ENCODE measurements at places on chromosomes 12 and 14.

- DNase-seq = no peak
Measured at GRCh38 chr12:68622250-68622649, 11.6 kb downstream of the RAP1B start.

DNA sequence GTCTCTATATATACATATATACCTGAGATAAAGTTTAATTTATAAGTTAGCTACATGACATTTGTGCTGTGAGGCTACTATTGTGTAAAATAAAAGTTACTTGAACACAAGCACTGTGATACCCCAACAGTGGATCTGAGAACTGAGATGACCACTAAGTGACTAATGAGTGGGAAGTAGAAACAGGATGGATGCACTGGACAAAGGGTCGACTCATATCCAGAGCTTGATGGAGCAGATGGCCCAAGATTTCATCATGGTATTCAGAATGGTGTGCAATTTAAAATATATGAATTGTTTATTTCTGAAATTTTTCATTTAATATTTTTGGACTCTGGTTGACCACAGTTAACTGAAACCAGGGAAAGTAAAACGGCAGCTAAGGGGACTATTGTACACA, 908.6 kb upstream of the MDGA2 start:
- DNase-seq = no peak

DNA sequence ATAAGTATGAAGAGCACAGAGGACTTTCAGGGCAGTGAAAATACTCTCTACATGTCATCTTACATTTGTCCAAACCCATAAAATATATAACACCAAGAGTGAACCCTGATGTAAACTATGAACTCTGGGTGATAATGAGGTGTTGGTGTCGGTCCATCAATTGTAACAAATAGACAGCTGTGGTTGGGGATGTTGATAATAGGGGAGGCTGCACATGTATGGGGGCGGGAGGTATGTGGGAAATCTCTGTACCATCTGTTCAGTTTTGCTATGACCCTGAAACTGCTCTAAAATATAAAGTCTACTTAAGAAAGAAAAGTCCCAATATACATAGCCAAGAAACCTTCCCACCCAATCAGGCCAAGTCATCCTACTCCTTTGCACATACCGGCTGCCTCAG, 88.5 kb downstream of the GPR135 start:
- no peak for DNase-seq

- no peak for DNase-seq
Measured at GRCh38 chr12:57545809-57546437, 1.1 kb downstream of the DCTN2 start.

- DNase-seq = no peak
Measured at GRCh38 chr12:132717531-132718387, 7.1 kb downstream of the PGAM5 start.

DNA sequence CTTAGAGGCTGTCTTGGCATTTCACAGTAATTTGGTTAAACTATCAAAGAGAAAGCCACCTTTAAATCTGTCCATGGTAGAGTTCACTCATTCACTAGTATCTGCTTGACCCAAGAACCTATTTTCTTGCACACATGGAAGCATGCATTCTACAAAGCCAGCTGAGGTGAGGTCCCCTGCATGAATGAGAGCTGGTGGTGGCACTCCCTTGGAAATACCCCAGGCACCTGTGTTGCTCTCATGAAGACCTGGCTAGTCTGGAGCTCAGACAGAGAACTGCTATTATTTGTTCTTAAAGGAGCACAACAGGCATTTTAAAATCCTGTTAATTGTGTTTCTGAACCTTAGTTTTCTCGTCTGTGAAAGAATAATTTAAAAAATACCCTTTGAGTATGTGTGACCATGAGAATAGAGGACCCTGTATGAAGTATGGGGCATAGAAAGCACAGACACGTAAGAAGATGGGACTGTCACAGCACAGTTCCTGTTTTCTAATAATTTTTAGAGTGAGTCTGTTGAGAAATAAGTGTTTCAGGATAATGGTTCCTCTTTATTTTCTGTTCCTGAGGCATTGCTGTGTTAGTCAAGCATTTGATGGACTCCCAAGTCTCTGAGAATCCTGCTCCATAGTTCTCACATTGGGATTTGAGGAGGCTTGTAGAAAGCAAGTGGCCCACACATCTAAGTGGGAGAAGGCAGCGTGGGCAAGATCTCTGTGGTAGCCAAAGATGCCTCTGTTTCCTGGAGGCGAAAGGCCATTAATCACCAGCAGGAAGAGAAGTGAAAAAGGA, 10.9 kb downstream of the RGS6 start:
- DNase-seq = no peak

GRCh38 chr12:58728397-58728796, 191.9 kb downstream of the LRIG3 start:
- no peak for DNase-seq

DNA sequence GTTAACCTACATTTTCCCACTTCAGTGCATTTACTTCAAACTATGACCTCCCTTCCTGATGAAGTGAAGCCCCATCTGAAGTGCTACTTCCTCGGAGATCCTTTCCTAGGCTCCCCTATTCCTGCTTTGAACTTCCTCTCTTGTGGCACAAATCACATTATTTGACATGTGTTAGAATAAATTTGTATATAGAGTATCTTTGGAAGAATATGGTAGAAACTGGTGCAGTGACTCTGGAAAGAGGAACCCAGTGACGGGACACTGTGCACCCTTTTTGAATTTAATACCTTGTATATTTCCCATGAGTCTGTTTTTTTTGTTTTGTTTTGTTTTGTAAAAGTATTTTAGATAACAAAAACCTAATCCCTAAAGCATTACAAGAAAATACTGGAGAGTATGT, 66.4 kb upstream of the SRSF5 start:
- DNase-seq = no peak

- DNase-seq = no peak
Measured at GRCh38 chr12:31412292-31412801, 86.4 kb upstream of the SINHCAF start.

DNA sequence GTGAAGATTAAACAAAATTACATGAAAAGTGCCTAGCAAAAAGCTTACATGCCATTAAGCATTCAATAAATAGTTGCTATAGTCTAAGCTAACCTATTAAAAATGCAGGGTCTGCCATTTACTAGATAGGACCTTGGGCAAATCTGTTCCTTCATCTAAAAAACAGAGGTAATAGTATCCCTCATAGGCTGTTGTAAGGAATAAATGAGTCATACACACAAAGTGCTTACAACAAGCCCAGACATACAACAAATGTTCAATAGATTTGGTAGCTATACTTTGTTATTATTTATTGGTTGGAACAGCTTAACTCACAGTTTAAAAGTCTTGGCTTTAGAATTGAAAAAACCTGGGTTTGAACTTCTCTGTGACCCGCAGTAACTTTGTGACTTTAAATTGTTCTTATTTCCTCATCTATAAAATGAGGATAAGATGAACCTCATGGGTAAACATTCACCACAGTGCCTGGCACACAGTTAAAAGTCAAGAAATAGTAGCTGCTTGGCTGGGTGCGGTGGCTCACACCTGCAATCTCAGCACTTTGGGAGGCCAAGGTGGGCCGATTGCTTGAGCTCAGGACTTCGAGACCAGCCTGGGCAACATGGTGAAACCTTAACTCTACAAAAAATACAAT, 24.7 kb downstream of the HEATR5A start:
- DNase-seq = no peak

- DNase-seq = no peak
Measured at GRCh38 chr14:91035855-91036254, 24.6 kb downstream of the RPS6KA5 start.

DNA sequence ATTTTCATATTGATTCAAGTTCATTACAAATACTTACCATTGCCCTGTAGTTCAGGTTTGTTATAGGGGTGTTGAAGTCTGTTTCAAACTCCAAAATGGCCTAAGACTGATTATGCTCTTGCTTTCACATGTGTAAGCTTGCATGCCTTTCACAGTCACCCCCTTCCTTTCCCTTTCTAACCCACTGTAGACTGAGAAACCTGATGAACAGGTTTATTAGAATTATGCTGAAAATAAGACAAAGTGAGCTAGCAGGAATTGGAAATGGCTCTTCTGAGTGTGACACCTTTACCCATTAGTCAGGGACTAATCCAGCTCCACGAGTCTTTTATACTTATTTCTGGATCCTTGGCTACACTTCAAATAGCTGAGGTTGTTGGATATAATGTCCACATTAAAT, 38.9 kb downstream of the FBXO33 start:
- no peak for DNase-seq

- no peak for DNase-seq
Measured at GRCh38 chr12:132319359-132319950, 9.9 kb downstream of the GALNT9 start.

DNA sequence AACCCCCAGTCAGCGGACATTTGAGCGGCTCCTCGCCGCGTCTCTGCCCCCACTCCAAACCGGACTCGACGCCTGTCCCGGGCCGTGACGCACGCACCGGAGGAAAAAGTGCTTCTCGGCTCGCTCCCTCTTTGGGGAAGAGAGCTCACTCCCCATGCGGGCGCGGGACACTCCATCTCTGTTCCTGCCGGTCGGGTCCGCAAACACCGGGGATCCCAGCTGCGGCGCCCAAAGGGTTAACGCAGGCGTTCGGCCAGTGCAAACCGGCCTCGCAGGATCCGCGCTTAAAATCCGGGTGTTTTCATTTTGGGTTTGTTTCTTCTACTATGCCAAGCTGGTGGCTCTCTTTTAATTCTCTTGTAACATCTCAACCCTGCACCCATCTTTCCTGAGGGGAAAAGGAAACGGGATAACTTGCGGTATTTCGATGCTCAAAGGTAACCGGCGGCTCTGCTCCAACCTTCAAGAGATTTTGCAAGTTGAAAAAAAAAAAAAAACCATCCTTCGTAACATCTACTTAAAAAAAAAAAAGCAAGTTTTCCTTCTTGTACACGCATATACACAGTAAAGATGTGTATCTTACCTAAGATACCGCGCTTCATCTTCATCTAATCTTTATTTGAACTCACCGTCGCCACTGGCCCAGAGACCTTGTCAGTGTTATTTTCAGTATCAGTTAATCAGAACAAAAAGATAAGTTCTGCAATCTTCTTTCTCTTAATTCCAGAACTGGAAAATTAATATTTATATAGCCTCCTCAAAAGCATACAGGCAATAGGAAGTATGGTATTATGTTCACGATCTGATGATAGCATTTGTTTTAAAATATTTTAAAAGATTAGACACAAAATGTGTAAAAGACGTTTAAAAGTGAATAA, 1.6 kb upstream of the ATP2B1 start:
- peak; percentile 53 for DNase-seq

GRCh38 chr12:113214895-113215400, 6.3 kb upstream of the TPCN1 start:
- DNase-seq = no peak

- no peak for DNase-seq
Measured at GRCh38 chr12:85057370-85057963, 21.3 kb downstream of the LRRIQ1 start.

DNA sequence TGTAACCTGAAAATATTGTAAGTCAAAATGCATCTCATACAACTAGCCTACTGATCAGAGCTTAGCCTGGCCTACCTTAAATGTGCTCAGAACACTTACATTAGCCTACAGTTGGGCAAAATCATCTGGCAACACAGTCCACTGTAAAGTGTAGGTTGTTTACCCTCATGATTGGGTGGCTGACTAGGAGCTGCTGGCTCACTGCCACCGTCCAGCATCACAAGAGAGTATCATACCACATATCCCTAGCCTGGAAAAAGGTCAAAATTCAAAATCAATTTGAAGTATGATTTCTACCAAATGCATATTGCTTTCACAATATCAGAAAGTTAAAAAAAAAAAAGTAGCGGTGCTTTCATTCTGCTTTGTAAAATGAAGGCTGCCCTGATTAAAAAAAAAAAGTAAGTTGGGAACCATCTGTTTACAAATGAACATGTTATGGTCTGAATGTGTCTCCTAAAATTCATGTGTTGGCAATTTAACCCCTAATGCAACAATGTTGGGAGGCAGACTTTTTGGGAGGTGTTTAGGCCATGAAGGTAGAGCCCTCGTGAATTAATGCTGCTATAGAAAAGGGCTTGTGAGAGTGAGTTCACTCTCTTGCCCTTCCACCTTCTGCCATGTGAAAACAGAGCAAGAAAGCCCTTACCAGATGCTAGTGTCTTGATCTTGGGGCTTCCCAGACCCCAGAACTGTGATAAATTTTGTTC, 211.8 kb downstream of the PPM1H start:
- DNase-seq = no peak

DNA sequence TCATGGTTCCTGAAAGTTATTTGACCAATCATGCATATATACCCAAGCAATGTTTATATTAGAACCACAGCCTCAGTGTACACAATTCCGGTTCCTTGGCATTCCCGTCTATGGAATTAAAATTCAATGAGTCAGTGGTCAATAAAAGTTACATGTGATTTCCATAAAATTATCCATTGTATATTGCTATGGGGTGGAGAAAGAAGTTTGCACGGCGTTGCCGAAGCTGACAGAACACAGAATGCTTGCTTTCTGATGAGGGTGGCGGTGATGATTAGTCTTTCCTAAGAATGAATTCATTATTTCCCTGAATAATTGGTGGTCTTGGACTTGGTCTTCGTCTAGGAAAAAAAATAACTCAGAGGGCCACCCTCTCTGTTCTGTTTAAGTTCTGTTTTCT, 214.1 kb downstream of the ANO2 start:
- no peak for DNase-seq

GRCh38 chr14:20468764-20469241, 403 bp upstream of the PNP start:
- DNase-seq = no peak

GRCh38 chr14:88297306-88297705, 25.8 kb downstream of the KCNK10 start:
- DNase-seq = no peak

DNA sequence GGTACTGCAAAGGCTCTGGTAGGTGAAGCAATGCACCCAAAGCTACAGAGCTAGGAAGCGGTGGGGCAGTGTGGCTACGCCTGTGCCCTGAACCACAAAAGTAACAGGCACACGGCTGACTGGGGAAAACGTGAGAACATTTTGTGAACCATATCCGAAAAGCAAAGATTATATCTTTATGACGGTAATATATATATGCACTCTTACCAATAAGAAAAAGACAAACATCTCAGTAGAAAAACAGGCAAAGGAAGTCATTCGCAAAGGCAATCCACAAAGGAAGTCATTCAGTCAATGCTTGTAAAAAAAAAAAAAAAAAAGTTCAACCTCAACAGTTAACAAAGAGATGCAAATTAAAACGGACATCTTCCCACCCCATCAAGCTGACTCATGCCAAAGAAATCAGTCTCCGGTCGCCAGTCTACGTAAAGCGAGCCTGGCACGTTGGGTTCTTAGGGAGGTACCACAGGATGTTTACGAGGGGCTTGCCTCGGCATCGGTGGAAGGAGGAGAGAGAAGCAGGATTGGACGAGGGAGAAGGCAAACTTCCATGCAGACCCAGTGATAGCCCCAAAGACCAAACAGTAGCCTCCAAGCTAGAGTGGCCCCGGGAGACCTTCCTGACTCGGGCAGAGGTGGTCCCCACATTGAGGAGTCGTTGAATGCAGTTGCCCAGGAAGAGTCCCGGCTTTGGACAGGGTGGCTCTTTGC, 39.4 kb upstream of the PPP2R5C start:
- DNase-seq = no peak

- DNase-seq = no peak
Measured at GRCh38 chr14:38808734-38809455, 294.1 kb downstream of the SEC23A start.
